ENCODE measurements at places on chromosomes 2 and 18. TPM values are rescaled to one million over a fixed set of nuclear protein-coding genes. Genes with fewer than 3 reads are reported as not detected.

GRCh38 chr2:218224186-218224585 lies 7.2 kb downstream of the ARPC2 start:
- H3K27ac ChIP-seq: peak overlapping the region; percentile 97
- peaks cover 97% of the 10 kb centered on the region for H3K4me1 ChIP-seq
- DNase-seq: no peak
- H3K36me3 ChIP-seq: peaks cover 3% of the 10 kb centered on the region
- peak overlapping the region; percentile 77 for H3K4me3 ChIP-seq

SP140L gene
- 91.7 TPM for total RNA-seq

FABP1 gene
- not detected for total RNA-seq

SERPINB11 gene
- total RNA-seq: not detected

GRCh38 chr2:217948897-217949296 lies 53.9 kb downstream of the TNS1 start:
- no peak overlapping the region for H3K4me3 ChIP-seq
- no peaks in the 10 kb centered on the region for H3K4me1 ChIP-seq
- H3K27ac ChIP-seq: no peak overlapping the region
- H3K27me3 ChIP-seq: peaks cover 9% of the 10 kb centered on the region
